ENCODE measurements at places on chromosomes 6 and 20.

DNA sequence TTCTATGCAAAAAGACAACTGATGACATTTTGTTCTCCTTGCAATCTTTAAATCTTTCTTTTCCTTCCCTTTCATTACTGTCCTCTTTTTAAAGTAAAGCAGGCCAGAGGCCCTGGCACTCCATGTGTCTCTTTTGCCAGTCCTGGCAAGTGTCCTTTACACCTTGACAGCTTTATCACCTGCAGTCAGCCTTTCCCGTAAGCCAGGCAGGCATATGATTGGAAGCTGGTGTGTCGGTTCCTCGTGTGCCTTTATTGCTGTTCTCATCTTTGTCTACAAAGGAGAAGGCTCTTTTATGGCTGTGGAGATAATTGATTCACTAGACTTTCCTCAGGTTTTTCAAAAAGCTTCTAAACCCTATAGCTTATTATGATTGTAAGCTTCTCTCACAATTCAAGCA is 162.3 kb upstream of the FBXL4 start:
- no peak for DNase-seq

DNA sequence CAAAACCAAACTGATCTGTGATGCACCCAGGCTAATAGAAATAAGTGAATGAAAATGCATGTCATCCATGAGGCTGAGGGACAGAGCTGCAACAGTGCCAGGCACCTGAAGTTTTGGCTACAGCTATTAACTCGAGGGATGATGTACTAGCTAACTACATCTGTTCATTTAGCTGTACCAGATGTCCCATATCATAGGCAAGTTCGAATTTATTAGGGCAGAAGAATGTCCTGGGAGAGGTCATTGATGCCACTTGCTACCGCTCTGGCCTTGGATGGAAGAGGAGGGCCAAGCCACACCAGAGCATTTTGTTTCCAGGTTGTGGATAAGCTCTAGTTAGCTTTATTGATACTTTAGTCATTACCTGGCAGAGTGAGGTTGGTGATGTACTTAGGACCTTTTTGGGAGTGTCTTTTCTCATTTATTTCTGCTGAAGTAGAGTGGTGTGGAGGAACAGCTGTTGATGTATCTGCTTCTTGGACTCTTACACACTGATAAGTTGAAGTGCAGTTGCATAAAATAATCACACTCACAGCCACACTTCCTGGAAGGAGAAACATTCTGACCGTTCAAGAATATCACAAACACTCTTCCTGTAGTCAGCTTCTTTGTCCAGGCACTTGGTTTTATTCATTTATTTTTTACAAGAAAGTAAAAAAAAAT is 8.2 kb downstream of the ZFAND3 start:
- no peak for DNase-seq

DNA sequence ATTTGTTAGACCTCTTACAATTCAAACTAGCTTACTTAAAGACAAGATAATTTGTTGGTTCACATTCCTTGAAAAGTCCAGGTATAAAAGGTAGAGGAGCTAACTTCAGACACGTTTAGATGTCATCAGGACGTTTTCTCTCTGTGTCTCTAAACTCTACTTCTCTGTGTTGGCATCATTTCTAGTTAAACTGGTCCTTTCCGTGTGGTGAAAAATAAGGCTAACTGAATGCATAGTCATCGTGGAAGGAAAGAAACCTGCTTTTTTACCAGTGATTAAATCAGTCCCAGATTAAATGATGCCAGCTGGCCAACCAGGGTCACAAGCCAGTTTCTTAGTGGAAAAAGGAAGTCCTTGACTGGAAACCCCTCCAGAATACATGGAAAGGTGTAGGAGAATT is 168.4 kb upstream of the AHI1 start:
- no peak for DNase-seq

DNA sequence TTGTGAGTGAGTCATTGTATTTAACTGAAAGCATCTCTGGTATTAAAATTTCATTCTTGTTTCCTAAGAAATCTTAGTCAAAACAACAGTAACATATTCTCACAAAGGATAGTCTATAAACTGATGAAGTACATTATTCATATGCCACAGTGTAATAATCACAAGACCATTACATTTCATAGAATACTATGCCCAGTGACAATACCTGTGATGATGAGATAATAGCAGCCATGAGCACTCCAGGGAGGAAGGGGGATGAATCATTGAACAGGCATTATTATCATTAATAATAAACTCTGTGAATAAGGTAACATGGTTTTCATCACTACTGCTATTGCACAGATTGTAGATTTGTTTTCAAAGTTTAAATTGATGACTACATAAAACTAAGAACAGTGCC is 667.9 kb downstream of the EPM2A start:
- DNase-seq: no peak

GRCh38 chr6:69059413-69059812 is 424.3 kb downstream of the ADGRB3 start:
- DNase-seq: no peak

Measured in GF-D8 (cell line).